ENCODE measurements at places on chromosomes 5 and 9. TPM values are rescaled to one million over a fixed set of nuclear protein-coding genes. Genes with fewer than 3 reads are reported as not detected.

ORM2 gene
- total RNA-seq = 0.64 TPM

SPINK4 gene
- not detected for total RNA-seq

ZNF366 gene
- total RNA-seq = 0.18 TPM

CCDC192 gene
- not detected for total RNA-seq

HRH2 gene
- total RNA-seq = 0.05 TPM

TCF7 gene
- total RNA-seq = 60.2 TPM

PRDM9 gene
- total RNA-seq = not detected

RNF14 gene
- 19.7 TPM for total RNA-seq

TXNDC8 gene
- not detected for total RNA-seq

Data from GM12878 (cell line).